Bronchial epithelial cell (primary cell): ENCODE measurements at places on chromosomes 7 and 10. TPM values are rescaled to one million over a fixed set of nuclear protein-coding genes. Genes with fewer than 3 reads are reported as not detected.

NPY4R2 gene
- total RNA-seq = not detected in 2 replicates

HOXA1 gene
- total RNA-seq = 0.26 TPM in 2 replicates

PHKG1 gene
- total RNA-seq = 0.26 and 0.77 TPM in 2 replicates

IL6 gene
- 0.13 and 0.53 TPM in 2 replicates for total RNA-seq

HKDC1 gene
- 3.9 and 12.7 TPM in 2 replicates for total RNA-seq

PNLIPRP2 gene
- total RNA-seq = not detected in 2 replicates

PALS2 gene
- 14.8 and 24.5 TPM in 2 replicates for total RNA-seq

HOXA9 gene
- not detected in 2 replicates for total RNA-seq

MALRD1 gene
- not detected in 2 replicates for total RNA-seq

TAS2R4 gene
- 1.8 and 5.4 TPM in 2 replicates for total RNA-seq

SUN3 gene
- total RNA-seq = 0.51 and 0.79 TPM in 2 replicates

SLC39A12 gene
- total RNA-seq = not detected in 2 replicates
